Caco-2 (cell line): ENCODE measurements at places on chromosomes 13 and 19.

DNA sequence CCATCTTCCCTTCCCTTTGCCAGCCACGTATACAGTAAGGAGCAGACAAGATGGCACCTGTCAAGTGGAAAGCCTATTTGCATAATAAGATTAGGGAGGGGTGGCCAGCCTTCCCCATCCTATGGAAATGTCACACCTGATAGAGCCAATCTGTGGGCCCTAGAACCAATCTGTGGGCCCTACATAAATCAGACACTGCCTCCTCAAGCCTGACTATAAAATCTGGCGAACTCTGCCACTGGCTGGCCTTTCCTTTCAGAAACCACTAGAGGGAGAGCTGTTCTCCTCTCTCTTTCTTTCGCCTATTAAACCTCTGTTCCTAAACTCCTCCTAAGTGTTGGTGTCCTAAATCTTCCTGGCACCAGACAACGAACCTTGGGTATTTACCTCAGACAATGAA, 231.5 kb upstream of the KLHL1 start:
- H3K4me3 ChIP-seq = no peak overlapping the region
- no peaks in the 10 kb centered on the region for H3K36me3 ChIP-seq
- no peaks in the 10 kb centered on the region for H3K4me1 ChIP-seq
- no peaks in the 10 kb centered on the region for H3K27me3 ChIP-seq
- DNase-seq = no peak
- no peak overlapping the region for H3K27ac ChIP-seq

DNA sequence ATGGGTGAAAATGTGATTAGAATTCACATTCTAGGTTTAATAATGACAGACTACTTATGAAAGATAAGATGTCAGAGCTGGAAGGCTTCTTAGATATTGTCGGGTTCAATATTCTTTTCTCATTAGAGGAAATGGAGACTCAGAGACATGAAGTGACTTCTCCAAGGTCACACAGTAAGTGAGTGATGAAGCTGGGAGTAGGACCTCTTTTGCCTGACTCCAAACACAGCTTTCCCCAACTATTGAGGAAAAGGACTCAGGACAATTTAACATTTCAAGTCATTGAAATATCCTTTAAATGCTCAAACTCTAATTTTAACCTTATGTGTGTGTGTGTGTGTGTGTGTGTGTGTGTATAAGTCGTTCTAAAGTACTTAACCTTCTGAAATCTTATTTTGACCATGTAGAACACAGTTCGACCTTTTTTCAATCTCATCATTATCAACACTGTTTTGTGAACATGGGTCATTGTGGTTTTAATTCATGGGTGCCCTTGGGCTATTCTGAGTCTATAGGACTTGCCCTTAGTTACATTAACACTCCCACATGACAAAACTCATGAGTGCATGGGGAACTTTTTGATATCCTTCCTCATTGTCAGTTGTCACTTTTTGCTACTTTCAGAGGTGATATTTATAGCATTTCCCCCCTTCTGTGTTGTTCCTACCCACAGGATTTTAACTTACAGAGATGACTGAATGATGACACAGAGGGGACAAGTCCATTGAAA, 53.0 kb downstream of the LRCH1 start:
- no peak for DNase-seq
- no peaks in the 10 kb centered on the region; the same call in 1 of the 2 replicates for H3K36me3 ChIP-seq
- H3K27me3 ChIP-seq = no peaks in the 10 kb centered on the region

- H3K27me3 ChIP-seq = no peaks in the 10 kb centered on the region
- peaks cover 12% of the 10 kb centered on the region for H3K36me3 ChIP-seq
- H3K4me3 ChIP-seq = no peak overlapping the region
Observed at GRCh38 chr19:35256566-35256965, 7.8 kb downstream of the LSR start.

GRCh38 chr13:30829145-30829832, 76.8 kb upstream of the MEDAG start:
- no peaks in the 10 kb centered on the region for H3K36me3 ChIP-seq
- peaks cover 5% of the 10 kb centered on the region; the same call in 1 of the 2 replicates for H3K4me1 ChIP-seq
- no peaks in the 10 kb centered on the region for H3K27me3 ChIP-seq

GRCh38 chr13:110648146-110648819, 32.9 kb downstream of the NAXD start:
- H3K27ac ChIP-seq = no peak overlapping the region
- no peaks in the 10 kb centered on the region for H3K4me1 ChIP-seq
- peaks cover 3% of the 10 kb centered on the region for H3K36me3 ChIP-seq
- no peak overlapping the region for H3K4me3 ChIP-seq
- H3K27me3 ChIP-seq = no peaks in the 10 kb centered on the region

GRCh38 chr19:1503089-1503924, 9.5 kb downstream of the ADAMTSL5 start:
- H3K4me1 ChIP-seq = peaks cover 14% of the 10 kb centered on the region
- no peaks in the 10 kb centered on the region for H3K36me3 ChIP-seq
- peak; percentile 47 for DNase-seq
- no peak overlapping the region for H3K4me3 ChIP-seq

GRCh38 chr13:95749545-95749944, 72.6 kb downstream of the DNAJC3 start:
- H3K36me3 ChIP-seq = no peaks in the 10 kb centered on the region
- peaks cover 12% of the 10 kb centered on the region; the same call in 1 of the 2 replicates for H3K4me1 ChIP-seq
- H3K27ac ChIP-seq = no peak overlapping the region
- no peaks in the 10 kb centered on the region for H3K27me3 ChIP-seq
- no peak for DNase-seq

- H3K27me3 ChIP-seq = no peaks in the 10 kb centered on the region
- DNase-seq = no peak
- H3K4me1 ChIP-seq = no peaks in the 10 kb centered on the region
- no peak overlapping the region for H3K27ac ChIP-seq
- no peak overlapping the region for H3K4me3 ChIP-seq
Observed at GRCh38 chr13:105660561-105660960, 874.9 kb downstream of the EFNB2 start.

- H3K27ac ChIP-seq = peak within 1 kb of the TSS; percentile 78
- no peaks in the 10 kb centered on the region for H3K36me3 ChIP-seq
- peak within 1 kb of the TSS; percentile 66 for H3K4me3 ChIP-seq
- DNase-seq = peak; percentile 67
- H3K27me3 ChIP-seq = no peaks in the 10 kb centered on the region
- H3K4me1 ChIP-seq = peaks cover 11% of the 10 kb centered on the region; the same call in 1 of the 2 replicates
Observed at GRCh38 chr19:35154525-35155406, at the start of gene FXYD5. TSS of gene FXYD5 (plus strand) at chr19:35154735. CDS start at chr19:35155551, 816 bp downstream.

- no peaks in the 10 kb centered on the region for H3K36me3 ChIP-seq
- H3K4me3 ChIP-seq = no peak overlapping the region
- no peaks in the 10 kb centered on the region for H3K4me1 ChIP-seq
- no peak for DNase-seq
- no peaks in the 10 kb centered on the region for H3K27me3 ChIP-seq
Observed at GRCh38 chr19:45331411-45331810, 8.7 kb upstream of the CKM start.

DNA sequence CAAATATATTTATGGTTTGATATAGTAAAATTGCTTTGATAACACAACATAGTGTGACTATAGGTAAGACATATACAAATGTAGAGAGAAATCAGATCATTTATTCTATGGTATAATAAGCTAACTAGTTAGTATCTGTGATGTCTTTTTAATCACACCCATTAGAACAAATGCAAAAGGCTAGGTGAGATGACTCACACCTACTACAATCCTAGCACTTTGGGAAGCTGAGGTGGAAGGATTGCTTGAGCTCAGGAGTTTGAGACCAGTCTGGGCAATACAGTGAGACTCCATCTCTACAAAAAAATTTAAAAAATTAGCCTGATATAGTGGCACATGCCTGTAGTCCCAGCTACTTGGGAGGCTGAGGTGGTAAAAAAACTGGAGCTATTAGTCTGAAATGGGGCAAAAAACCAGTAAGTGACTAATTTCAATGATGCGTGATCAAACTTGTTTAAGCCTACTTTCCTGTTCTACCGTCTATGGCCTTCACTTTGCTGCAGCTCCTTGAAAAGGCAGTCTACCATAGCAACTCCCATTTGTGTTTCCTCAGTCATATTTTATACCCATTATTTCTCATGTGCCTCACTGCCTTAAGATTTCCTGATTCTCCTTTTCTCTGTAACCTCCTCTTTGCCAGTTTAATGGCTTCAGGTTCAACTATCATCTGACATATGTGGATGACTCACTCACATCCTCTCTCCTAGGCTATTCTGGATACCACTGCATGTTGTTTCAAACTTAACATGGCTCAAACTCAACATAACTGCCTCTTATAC, 12.5 kb downstream of the ALG5 start:
- H3K27me3 ChIP-seq = no peaks in the 10 kb centered on the region
- no peaks in the 10 kb centered on the region for H3K4me1 ChIP-seq
- DNase-seq = no peak
- peaks cover 7% of the 10 kb centered on the region for H3K36me3 ChIP-seq

- no peaks in the 10 kb centered on the region for H3K4me1 ChIP-seq
- H3K27ac ChIP-seq = no peak overlapping the region
- H3K4me3 ChIP-seq = no peak overlapping the region
- H3K27me3 ChIP-seq = no peaks in the 10 kb centered on the region
- DNase-seq = no peak
Observed at GRCh38 chr13:113622791-113623490, 35.1 kb downstream of the ATP4B start.

- no peaks in the 10 kb centered on the region for H3K27me3 ChIP-seq
- H3K27ac ChIP-seq = no peak overlapping the region
- H3K36me3 ChIP-seq = peaks cover 2% of the 10 kb centered on the region; the same call in 1 of the 2 replicates
- peaks cover 39% of the 10 kb centered on the region for H3K4me1 ChIP-seq
- no peak overlapping the region for H3K4me3 ChIP-seq
Observed at GRCh38 chr13:44429311-44429710, 55.7 kb downstream of the SERP2 start.

DNA sequence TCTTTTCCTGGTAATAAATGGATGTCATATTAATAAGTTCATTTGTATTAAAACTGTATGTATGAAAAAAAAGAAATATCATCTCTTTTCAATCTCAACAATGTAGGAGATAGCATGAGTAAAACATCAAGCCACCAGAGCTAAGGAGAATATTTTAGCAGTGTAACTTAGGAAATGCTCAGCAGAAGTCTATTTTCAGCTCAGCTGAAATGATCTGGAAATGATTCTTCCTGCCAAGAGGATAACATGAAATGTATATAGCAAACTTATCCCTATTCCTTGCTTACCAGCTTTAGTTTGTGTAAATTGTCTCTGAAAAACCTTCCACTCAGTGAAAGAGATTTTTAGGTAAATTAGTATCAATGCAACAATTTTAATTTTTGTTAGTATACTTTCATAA, 1194.4 kb downstream of the SLITRK1 start:
- no peaks in the 10 kb centered on the region for H3K36me3 ChIP-seq
- no peaks in the 10 kb centered on the region for H3K4me1 ChIP-seq
- H3K4me3 ChIP-seq = no peak overlapping the region
- no peaks in the 10 kb centered on the region for H3K27me3 ChIP-seq
- DNase-seq = no peak
